Motor neuron (in vitro differentiated cells): ENCODE measurements at places on chromosomes 1 and 21. TPM values are rescaled to one million over a fixed set of nuclear protein-coding genes. Genes with fewer than 3 reads are reported as not detected.

Gene SCNM1
- 90.1 and 112 TPM in 2 replicates for total RNA-seq

Gene KCNK2
- 29.6 and 32.0 TPM in 2 replicates for total RNA-seq

Gene PLA2G2F
- total RNA-seq, result 1.3 and 1.7 TPM in 2 replicates

Gene GPR157
- 1.5 and 1.6 TPM in 2 replicates for total RNA-seq

Gene SLAMF9
- total RNA-seq, result not detected in 2 replicates

Gene PFKFB2
- total RNA-seq, result 13.4 and 14.2 TPM in 2 replicates

Gene MPL
- total RNA-seq, result not detected in 2 replicates

Gene ABCG1
- 26.7 and 29.4 TPM in 2 replicates for total RNA-seq

Gene RGS5
- total RNA-seq, result 14.6 and 22.7 TPM in 2 replicates

Gene NKAIN1
- total RNA-seq, result 0.58 and 2.9 TPM in 2 replicates

Gene RYR2
- 0.52 and 1.1 TPM in 2 replicates for total RNA-seq

Gene GPR3
- total RNA-seq, result 2.6 TPM in 2 replicates

DNA sequence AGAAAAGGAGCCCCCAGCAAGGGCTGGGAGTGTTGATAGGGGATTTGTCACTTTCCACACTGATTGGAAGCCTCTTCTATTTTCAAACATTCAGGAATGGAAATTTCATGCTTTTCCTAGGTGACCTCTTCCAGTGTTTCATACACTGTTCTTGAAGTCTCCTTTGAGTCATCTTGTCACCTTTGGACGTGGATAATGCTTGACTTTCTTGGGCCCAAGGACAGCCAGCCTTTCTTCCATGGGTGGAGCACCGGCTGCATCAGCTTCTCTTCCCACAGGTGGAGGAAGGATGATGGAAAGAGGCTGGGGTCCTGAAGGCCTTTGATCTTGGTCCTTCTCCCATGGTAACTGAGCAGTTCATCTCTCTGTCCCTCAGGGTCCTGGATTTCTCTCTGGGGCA is 11.9 kb upstream of the PIGR start:
- no peak for ATAC-seq

DNA sequence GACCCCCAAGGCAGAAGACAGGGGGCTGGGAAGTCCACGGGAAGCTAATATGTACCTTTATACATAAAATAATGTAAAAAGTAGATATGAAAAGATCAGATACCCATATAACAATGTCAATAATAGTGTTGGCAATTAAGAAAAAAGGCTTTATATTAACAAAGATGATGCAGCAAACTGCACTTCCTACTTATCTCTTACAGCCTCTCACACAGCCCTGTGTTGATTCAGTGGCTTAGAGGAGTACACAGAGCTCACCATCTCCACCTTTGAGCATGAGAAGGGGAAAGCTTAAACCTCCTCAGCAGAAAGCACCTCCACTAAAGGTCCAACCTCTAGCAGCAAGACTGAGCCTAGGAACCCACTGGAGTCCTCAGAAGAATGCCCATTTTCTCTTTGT is 7.2 kb upstream of the VSIG8 start:
- ATAC-seq, result no peak

GRCh38 chr1:89739844-89740216 is 81.0 kb upstream of the LRRC8D start:
- no peak for ATAC-seq

DNA sequence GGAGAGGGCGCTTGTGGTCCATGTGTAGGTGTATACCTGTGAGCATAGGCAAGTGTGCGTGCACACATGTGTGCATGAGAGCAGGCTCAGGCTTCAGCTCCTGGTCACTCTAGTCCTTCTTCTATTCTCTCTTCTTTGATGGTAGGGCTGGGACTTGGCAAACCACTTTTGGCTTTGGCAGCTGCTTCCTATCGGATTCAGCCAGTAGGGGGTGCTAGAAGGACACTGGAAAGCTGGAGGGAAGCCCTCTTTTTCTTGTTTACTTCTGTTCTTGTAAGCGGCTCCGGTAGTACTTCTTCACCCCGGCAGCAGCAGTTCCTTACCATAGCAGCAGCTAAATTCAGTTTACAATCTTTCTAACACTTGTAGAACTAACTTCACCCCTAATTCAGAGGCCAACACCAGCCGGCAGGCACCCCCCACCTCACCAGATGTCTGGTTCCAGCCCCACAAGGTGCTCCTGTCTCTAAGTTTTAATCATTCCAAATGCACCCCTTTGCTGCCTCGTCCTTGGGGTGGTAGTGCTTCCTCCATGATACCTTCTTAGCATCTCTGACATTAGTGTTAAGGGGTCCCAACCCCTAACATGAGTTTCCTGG is 25.1 kb downstream of the NENF start:
- ATAC-seq, result no peak

DNA sequence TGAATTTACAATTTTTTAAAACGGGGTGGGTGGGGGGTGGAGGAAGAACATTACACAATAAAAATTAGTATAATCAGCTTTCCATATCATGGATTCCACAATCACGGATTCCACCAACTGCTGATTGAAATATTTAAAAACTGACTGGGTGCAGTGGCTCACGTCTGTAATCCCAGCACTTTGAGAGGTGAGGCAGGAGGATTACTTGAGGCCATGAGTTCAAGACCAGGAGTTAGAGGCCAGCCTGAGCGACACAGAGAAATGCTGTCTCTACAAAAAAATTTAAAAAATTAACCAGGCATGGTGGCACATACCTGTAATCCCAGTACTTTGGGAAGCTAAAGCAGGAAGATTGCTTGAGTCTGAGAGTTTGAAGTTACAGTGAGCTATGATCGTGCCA is 254.7 kb downstream of the ATG4C start:
- no peak for ATAC-seq

DNA sequence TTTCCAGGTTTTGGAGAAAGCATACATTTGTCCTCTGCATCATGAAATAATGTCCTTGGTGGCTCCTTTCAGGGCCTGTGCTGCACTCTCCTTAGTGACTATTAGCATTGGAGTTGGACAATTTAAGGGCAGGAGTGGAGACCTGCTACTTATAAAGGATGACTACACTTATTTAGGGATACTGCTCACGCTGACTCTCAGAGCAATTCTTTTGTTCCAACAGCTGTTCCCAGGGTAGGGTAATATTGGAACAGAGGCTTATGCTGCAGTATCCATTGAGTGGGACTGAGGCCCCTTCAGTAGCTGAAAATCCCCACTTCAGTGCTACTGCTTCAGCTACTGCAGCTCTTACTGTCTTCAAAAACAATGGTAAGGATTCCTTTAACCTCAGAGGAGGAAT is 84.6 kb downstream of the GPR88 start:
- peak; percentile 36 for ATAC-seq

DNA sequence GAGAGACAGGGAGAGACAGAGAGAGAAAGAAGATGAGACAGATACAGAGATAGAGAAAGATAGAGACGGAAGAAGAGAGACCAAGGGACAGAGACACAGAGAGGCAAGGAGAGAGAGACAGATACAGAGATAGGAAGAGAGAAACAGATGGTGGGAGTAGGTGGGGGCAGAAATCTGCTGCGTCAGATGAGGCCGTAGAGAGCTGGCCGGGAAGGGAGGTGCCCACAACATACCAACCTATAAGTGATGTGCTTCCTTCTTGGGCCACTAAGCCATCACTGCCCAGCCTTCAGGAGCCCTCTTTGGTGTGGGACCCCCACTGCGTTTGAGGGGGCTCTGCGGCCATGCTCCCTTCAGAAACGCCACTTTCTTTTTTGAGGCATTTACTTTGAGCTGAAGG is 307.6 kb upstream of the VAMP3 start:
- ATAC-seq, result no peak

- peak; percentile 88 for ATAC-seq
Measured at GRCh38 chr1:44531785-44532566, 126.9 kb downstream of the RNF220 start.
